Iris pigment epithelial cell (primary cell): ENCODE measurements at places on chromosomes 2 and 18.

DNA sequence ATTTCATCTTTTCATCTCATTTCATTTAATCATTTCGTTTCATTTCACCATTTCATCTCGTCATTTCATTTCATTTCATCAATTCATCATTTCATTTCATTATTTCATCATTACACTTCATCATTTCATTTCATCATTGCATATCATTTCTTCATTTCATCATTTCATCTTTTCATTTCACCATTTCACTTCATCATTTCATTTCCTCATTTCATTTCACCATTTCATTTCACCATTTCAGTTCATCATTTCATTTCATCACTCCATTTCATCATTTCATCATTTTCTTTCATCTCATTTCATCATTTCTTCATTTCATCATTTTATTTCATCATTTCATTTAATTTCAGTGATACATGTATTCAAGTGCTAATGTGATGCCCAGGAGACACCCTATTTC lies 127.1 kb downstream of the ANKRD30BL start:
- DNase-seq: no peak

GRCh38 chr2:99787769-99788382 lies 298.1 kb upstream of the REV1 start:
- DNase-seq: no peak

GRCh38 chr2:97355887-97356286 lies 233.8 kb downstream of the ANKRD36B start:
- DNase-seq: no peak

DNA sequence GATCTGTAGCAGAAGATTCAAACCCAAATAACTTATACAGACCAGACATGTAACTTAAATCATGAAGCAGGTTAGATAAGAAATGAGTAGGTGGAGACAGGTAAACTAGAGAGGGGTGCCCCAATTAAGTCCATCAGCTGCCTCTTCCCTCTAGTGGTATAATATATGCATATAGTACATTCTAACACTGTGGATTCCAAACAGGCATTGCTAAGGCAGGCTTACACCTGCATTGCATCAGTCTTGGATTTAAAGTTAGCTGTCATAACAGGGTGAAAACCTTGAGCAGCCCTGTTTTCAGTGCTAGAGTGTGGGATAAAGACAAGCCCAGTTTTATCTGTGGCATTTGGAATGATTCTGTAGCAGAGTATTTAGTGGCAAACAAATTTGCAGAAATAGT lies 63.4 kb downstream of the NYAP2 start:
- DNase-seq: no peak

DNA sequence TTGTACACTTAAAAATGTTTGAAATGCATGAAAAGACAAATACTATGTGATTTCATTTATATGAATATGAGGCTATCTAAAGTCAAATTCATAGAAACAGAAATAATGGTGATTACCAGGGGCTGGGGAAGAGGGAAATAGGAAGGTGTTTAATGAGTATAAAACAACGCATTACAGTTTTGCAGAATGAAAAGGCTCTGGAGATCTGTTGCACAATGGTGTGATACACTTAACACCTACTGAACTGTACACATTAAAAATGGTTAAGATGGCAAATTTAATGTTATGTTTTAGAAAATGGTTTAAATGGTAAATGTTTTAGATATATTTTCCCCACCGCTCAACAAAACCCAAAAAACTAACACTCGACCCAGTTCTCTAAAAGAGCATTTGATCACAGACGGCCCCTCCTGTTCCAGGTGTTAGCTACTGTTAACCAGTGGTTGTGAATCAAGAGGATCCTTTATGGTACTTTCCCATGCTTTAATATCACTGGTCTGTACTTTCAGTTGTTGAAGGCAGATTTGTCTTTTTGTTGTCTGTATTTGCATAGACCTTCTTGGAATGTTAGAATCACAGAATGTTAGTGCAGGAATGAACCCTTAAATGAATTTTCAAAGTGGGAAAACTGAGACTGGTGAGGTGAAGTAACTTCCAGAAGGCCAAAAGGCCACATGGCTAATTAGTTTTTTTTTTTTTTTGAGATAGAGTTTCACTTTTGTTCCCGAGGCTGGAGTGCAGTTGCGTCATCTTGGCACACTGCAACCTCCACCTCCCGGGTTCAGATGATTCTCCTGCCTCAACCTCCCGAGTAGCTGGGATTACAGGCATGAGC lies 10.2 kb downstream of the RAB10 start:
- peak; percentile 62 for DNase-seq

GRCh38 chr2:56666777-56667176 lies 483.0 kb downstream of the CCDC85A start:
- DNase-seq: no peak

DNA sequence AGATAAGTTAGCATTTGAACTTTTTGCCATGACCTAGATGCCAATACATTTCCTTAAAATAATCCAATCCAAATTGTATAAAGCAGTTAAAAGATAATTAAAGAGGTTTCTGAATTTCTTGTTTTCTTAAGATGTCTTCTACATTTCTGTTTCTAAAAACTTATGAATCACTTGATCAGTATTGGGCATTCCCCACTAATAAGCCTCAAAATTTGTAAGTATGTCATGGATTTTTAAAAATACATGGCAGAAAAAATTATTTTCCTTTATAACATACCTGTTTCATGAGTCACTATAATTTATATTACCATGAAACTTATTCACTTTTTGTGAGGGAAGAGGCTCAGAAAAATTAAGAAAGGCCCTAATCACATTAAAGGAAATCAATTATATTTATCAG lies 90.3 kb upstream of the TFPI start:
- no peak for DNase-seq

GRCh38 chr2:100924122-100924519 lies 78.0 kb upstream of the RPL31 start:
- DNase-seq: peak; percentile 38

GRCh38 chr18:29449424-29449823 lies 1272.5 kb upstream of the CDH2 start:
- peak; percentile 66 for DNase-seq

DNA sequence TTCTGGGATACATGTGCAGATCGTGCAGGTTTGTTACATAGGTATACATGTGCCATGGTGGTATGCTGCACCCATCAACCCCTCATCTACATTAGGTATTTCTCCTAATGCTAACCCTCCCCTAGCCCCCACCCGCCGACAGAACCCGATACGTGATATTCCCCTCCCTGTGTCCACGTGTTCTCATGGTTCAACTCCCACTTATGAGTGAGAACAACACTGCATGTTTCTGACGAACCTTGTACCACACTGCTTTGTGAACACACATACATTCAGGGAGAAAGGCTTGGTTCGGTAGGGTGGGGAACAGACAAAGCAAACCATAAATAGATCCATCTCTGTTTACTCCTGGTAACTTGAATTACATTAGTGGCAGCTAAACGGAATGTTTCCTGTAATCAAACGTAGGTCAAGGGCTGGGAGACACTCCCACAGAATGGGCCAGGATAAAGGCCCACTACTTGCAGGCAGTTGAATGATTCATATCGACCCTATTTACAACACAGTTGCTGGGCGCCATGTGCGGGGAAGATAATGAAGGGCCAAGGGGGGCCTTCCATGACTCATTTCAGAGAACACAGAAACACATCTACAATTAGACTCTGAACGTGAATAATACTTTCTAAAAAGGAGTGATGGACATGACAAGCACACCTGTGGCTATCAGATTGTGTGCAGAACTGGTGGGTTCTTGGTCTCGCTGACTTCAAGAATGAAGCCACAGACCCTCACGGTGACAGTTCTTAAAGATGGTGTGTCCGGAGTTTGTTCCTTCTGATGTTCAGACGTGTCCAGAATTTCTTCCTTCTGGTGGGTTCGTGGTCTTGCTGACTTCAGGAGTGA lies 56.8 kb upstream of the KIDINS220 start:
- DNase-seq: peak; percentile 72

DNA sequence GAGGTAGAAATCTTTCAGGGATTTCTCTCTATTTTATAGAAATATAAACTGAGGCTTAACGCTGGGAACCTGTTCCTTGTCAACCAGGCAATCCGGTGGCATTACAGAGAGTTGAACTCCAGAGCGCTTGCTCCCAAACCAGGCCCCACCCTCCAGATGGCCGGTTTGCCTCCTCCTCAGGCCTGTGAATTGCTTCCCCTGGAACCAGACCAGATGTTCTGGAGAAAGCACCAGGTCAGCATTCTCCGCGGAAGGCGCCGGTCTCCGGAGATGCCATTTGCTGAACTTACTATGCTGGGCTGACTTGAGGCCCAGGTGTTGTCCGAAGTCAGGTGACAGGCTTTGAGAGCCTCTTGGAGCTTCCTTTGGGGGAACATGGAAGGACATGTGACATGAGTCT lies 17.2 kb downstream of the TNP1 start:
- no peak for DNase-seq

DNA sequence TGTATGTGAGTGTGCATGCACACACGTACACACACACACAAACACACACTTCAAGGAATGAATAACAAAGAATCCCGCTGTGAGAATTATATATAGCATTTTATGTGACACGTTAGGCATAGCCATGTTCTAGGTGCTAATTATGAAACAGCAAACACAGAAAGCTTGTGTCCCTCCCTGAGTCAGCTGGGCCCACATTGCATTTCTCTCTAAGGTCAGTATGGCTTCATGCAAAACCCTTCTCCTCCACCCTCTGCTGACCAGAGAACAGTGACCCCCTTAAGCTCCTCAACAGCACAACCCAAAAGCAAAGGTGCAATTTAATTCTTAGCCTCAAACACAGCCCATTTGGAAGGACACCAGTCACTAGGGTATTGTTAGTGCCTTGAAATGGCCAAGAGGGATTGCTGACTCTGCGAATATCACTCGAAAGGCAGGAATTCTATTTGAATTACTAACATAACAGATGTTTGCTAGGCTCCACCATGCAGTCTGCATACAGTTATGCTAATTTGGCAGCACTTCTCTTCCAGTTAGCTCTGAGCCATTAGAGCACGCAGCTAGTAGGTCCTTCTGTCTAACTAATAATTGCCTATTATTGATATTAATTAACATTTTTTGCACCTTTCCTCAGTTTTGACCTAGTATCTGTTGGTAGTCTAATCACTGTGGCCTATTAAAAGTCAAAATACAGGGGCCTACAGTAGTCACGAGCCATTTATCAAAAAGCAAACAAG lies 149.0 kb downstream of the LNPK start:
- DNase-seq: no peak

GRCh38 chr2:8925411-8925810 lies 78.1 kb downstream of the MBOAT2 start:
- DNase-seq: no peak

GRCh38 chr2:129347486-129348217 lies 631.8 kb upstream of the RAB6C start:
- no peak for DNase-seq

GRCh38 chr18:51622702-51623101 lies 425.2 kb upstream of the MEX3C start:
- no peak for DNase-seq

DNA sequence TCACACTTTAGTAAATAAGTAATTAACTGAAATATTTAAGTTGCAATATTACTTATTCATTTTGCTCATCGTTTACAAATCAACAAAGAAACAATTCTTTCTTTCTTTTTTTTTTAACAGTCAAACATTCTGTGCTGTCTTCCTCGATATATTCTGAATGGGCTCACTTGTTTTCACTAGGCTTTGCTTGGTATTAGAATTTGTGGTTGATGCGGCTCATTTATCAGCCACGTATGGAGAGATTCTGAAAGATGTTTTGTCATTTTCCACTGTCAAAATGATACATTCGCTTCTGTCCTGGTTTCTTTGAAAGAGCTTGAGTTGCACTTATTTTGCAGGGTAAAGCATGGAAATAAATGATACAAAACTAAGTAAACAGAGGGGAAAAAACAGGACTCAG lies 323.7 kb downstream of the LRRTM1 start:
- DNase-seq: no peak

DNA sequence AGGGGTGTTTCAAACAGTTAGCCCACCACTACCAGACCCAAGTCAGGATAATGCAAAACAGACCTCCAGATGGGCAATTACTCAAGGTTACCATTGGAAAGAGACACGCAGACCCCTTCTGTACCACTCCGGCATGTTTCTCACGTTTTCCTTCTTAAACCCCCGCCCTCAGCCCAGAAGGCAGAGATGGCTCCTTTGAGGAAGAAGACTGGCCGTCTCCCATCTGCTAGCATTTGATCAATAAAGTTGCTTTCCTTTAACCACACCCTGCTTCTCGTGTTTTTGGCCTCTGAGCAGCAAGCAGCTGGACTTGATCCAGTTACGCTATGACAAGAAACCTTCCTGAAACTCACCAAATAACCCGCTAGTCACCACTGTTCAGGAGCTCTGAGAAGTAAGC lies 1012.4 kb upstream of the GYPC start:
- DNase-seq: no peak

DNA sequence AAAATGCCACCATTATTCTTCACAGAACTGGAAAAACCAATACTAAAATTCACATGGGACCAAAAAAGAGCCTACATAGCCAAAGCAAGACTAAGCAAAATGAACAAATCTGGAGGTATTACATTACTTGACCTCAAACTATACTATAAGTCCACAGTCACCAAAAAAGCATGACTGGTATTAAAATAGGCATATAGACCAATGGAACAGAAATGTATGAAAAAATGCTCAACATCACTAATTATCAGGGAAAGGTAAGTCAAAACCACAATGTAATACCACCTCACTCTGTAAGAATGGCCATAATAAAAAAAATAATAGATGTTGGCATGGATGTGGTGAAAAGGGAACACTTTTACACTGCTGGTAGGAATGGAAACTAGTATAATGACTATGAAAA lies 158.6 kb downstream of the CDH2 start:
- no peak for DNase-seq

- DNase-seq: no peak
Observed at GRCh38 chr2:69221512-69221911, 165.5 kb downstream of the GFPT1 start.

GRCh38 chr2:241213041-241213440 lies 24.6 kb downstream of the ANO7 start:
- no peak for DNase-seq

GRCh38 chr2:16226381-16226780 lies 286.0 kb downstream of the MYCN start:
- DNase-seq: no peak

- no peak for DNase-seq
Observed at GRCh38 chr2:184113696-184114403, 484.5 kb upstream of the ZNF804A start.

GRCh38 chr2:209209943-209210342 lies 213.9 kb upstream of the MAP2 start:
- no peak for DNase-seq

DNA sequence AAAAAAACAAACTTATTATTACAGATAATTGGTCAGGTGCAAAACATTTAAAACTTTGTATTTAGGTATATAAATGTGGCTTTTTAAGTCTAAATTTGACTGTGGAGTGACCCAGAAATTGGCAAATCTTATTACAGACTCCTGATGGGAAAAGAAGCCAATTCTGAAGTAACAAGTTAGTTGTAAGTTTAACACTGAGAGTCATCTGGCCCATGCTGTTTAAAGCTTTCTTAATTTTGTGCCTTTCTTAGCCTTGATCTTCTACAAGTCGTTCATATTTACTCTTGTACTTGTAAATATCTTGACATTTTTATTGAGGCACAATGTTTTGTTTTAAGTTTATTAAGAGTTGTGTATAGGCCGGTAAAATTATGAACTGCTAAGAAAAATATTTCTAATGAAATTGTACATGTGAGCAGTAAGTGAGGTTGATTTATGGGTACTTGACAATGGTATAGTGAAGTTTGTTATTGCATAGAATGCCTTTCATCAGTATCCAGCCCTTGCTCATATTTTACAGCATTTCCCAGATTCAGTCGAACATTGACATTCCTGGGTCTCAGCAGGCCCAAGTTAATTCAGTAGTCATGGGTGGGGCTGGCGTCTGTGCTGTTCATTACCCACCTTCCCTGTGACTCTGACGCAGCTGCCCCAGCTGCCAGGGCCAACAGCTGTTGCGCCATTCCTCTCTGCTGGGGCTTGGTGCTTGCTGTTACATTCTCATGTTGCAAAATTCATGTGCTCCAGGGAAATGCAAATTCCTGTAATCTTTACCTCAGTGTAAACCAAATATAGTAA lies 121.4 kb downstream of the ZNF236 start:
- peak; percentile 82 for DNase-seq
